Stimulated activated CD4-positive, alpha-beta T cell treated with anti-CD3 and anti-CD28 coated beads, Interleukin-4, amount 100 ng/mL, for 1 hour (primary cell): ENCODE measurements at places on chromosomes 2 and 18.

DNA sequence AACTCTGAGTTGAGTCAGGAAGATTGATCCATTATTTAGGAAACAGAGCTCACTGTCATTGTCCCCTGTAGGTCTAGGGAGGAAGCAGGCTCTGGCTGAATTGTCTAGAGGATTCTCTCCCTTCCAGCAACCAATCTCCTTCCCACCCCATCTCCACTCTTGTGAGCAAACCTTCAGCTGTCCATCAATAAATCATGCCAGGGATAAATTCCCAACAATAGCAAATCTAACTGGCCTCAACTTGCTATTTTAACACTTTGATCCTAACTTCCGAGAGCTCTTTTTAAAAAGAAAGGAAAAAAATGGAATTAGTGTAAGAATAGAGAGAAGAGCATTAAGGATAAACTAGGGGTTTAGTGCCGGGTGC lies 53.5 kb downstream of the ATP8B1 start:
- DNase-seq = no peak

- DNase-seq = no peak
Observed at GRCh38 chr2:150872756-150873395, 385.4 kb upstream of the RND3 start.

DNA sequence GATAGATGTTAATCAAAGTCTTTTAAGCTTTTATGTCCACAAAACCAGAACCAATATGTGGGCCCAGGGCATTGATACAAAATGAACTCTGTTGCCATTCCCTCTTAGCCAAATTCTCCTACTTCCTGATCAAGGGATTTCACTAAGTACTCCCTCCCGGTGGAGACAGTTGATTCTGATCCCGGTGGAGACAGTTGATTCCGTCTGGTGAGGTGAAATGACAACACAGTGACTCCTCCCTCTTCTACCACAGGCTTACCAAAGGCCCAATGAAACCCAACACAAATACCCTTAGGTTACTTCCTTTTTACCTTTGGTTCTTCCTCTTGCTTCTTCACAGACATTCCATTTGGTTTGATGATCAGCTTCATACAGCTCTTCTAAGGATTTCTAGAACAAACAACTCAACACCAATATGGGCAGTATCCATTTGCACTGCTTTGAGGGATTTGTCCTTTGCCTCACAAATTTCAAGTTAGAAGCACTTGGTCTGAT lies 153.8 kb downstream of the IKZF2 start:
- no peak for DNase-seq

- no peak for DNase-seq
Observed at GRCh38 chr18:61694236-61694635, 198.6 kb downstream of the RNF152 start.

DNA sequence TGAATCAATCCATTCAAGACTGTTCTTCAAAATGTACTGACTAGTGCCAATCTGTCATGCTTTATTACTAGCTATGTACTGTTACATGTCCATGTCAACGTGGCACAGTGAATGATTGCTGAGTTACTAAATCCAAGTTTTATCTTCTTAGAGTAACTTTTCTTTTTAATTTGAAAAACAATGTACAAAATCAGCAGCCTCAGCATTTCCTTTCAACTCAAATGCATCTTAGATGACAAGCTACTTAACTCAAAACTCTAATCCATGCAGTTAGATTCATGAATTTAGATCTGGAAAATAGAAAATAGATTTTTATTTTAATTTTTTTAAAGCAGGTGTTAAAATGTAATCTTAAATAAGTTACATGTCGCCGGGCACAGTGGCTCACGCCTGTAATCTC lies 174.2 kb downstream of the CAPN13 start:
- DNase-seq = no peak

DNA sequence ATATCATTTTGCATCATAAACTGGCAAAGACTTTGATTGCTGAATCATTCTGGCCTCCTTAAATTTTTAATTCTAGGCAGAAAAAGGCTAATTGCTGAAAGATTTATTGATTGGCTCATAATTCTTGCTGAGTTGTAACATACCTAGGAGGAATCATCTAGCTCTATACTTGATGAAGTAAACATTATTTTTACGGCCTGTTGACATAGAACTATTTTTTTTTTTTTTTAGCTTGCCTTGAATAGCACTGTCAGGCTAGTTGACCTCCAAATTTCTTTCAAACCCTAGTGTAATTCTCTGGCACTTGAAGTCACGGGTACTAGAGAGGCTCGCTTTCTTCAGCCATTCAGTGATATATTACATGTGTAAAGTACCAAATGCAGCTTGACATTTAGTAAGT lies 2.8 kb downstream of the SERPINB12 start:
- DNase-seq = no peak

- peak; percentile 28 for DNase-seq
Observed at GRCh38 chr18:12656938-12657683, 796 bp downstream of the SPIRE1 start.

- no peak for DNase-seq
Observed at GRCh38 chr18:9766076-9766481, 58.0 kb downstream of the RAB31 start.

GRCh38 chr2:109607766-109608165 lies 6.0 kb downstream of the SEPTIN10 start:
- DNase-seq = no peak

GRCh38 chr18:70072678-70073077 lies 125.0 kb upstream of the CD226 start:
- DNase-seq = no peak

- DNase-seq = no peak
Observed at GRCh38 chr2:231347081-231347480, 48.4 kb upstream of the B3GNT7 start.

GRCh38 chr2:231123362-231123898 lies 1.4 kb downstream of the HTR2B start:
- DNase-seq = no peak

DNA sequence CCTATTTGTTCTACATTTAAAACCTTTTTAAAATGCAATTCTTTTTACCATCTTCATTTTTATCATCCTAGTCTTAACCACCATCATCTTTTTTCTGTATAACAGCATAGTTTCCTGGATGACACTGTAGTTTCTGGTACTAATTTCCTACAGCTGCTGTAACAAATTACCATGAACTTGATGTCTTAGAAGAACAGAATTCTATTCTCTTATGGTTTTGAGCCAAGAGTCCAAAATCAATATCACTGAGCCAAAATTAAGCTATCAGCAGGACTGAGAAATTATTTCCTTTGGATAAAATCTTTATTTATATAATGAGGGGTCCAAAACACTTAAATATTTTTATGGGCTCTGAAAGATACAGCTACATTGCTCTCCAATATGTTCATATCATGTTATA lies 539.3 kb downstream of the METTL4 start:
- DNase-seq = no peak

GRCh38 chr2:119350311-119350998 lies 16.2 kb downstream of the C2orf76 start:
- DNase-seq = no peak

DNA sequence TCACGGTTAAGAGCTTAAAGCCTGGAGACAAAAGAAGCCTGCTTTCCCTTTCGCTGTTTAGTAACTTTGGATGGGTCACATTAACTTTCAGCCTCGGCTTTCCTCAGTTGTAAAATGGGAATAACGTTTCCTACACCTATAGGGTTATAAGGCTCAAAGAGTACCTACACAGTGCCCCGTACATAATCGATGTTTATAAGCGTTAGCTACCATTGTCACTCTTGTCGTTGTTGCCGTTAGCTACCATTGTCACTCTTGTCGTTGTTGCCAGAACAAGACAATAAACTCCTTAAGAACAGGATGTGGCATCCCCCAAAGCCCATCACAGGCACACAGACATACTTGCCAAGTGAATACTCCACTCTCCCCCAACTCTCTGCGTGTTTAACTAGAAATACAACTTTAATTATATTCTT lies 901 bp upstream of the MFSD6 start:
- DNase-seq = no peak

DNA sequence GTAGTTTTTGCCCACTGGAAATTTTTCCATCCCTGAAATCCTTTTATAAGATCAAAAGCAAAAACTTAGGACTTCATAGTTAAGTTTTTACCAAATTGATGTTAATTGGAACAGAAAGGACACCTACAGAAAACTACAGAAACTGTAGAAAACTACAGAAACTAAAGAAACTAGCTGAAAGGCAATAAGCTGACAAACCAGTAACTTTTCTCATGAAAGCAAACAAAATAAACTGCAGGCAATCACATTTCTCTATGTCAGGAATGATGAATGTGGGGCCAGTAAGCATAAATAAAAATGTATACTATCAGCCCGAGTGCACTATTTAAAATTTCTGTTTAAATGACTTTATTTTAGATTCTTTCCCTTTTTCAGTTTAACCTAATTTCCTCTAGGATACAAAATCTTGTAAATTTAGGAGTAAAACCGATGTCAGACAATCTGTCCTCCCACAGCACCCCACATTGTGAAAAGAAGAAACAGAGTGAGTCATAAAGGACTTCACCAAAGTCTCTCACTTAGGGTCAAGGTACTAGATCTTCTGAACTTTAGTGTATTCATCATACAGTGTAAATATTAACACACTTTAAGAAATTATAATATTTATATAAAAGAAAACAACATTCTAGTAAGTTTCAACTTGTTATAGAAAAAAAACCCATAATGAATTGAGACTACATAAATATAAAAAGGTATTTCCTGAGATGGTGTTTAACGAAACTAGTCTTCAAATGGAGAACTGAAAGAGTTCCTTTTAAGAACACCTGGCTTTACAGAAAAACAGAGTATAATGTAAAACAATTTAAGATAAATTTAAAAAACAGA lies 46.6 kb downstream of the USP40 start:
- DNase-seq = no peak

GRCh38 chr2:179543361-179543901 lies 278.8 kb upstream of the SESTD1 start:
- no peak for DNase-seq

GRCh38 chr2:134089454-134089853 lies 164.4 kb upstream of the MGAT5 start:
- DNase-seq = no peak

GRCh38 chr2:69491864-69492263 lies 54.6 kb upstream of the NFU1 start:
- no peak for DNase-seq

DNA sequence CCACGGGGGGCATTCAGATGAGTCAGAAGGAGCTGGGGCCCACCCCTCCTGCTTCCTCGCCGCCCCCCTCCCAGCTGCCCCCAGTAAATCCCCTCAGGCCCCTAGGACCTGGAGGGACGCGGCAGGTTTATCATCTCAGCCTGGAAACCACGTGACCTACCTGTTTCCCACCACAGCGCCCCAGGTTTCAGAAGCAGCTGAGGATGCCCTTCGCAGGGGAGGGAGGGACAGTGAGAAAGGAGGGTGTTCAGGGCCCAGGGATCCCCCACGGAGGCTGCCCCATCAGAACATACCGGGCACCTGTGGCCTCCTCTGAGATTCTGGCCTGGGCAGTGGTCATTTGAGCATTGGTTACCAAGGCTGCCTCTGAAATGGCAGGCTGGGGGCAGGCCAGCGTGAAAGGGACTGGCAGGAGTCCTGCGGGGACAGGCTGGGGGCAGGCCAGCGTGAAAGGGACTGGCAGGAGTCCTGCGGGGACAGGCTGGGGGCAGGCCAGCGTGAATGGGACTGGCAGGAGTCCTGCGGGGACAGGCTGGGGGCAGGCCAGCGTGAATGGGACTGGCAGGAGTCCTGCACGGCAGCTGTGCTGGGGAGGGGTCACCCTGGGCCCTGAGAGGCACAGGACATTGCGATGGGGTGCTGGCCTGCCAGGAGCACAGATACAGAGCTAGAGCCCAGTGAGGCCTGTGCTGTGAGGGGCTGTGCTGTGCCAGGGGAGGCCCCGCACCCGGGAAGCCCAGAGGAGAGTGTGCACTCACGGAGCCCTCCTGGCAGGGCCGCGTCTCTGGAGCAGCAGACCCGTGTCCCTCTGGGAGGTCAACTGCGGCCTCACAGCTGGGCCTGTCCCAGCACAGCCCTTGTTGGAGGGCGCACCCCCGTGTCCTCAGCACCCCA lies 1.6 kb downstream of the NEU4 start:
- DNase-seq = no peak

GRCh38 chr2:11073251-11073650 lies 82.0 kb upstream of the SLC66A3 start:
- DNase-seq = peak; percentile 9

DNA sequence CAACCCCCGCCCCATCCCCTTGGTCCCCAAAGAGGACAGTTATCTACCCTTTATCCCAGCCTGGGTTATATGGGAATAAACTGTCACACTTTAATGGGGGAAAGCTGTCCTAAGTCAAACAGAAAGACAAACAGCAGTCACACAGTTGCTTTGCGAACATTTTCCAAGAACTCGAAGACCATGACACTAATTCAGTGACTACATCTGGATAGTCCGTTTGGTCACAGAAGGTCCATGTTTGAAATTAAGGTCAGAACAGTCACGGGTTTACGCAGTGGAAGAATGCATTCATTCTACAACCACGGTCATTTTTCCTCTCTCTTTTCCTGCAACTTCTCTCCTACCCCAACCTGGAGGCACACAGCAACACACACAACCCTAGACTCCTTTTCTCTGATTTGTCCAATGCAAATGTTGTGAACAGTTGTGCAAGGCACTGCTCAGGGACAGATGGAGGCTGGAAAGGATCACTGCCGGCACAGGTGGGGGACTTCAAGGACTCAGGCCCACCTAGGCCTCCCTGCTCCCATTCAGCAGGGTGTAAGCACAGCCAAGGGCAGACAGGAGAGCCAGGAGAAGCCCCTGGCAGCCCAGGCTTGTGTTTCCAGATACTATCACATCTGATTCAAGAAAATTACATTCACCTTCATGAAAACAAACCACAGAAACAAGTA lies 39.9 kb downstream of the ZNF516 start:
- DNase-seq = no peak

- no peak for DNase-seq
Observed at GRCh38 chr18:47251289-47252120, at the start of gene SKOR2. TSS of gene SKOR2 (minus strand) at chr18:47251660. CDS start at chr18:47249183, 2,477 bp downstream.

DNA sequence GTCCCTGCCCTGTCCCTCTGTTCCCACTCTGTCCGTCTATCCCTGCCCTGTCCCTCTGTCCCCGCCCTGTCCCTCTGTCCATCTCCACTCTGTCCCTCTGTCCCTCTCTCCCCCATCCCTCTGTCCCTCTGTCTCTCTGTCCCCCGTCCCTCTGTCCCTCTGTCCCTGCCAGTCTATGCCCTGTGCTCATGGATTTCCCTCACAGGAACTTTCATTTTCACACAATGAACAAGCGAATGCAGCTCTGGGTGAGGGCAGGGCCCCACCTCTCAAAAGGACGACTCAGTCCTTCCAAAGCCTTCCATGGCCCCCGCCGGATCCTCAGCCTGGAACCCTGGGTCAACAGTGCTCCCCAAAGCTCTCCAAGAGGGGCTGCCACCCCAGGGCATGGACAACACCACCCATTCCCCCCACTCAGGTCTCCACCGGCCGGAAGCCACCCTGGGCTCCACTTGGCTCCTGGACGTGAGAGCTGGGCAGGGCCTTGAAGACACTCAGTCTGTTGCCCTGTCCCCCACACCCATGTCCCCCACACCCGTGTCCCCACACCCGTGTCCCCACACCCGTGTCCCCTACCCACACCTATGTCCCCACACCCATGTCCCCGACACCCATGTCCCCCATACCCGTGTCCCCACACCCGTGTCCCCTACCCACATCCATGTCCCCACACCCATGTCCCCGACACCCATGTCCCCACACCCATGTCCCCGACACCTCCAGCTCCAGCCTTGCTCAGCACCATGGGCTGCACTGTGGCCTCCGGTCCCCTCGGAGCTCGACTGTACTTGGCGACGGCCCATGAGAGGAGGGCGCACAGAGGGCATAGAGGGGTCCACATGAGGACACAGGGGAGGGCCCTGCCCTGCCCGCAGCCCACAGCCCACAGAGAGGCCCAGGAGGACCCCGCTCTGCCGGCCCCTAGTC lies 156.0 kb downstream of the PXDN start:
- no peak for DNase-seq
